GM12891 (cell line): ENCODE measurements at places on chromosomes 1 and 21.

DNA sequence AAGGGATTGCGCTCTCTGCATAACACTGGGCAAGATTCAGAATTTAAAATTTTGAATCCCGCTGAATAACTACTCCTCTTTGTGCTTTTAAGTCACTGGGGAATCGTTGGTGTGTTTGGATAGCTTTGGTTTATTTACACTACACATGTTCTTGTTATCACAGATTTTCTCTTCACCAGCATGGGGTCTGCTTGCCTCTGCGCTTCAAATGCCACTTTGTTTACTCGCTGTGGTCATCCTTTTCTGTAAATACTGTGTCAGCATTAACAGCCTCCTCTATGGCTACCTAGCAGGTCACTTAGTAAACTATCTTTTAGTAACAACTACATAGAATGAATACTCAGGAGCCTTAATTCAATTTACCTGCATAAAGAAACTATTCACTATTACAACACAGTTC, 14.4 kb upstream of the KCNH1 start:
- DNase-seq: no peak

GRCh38 chr1:99365141-99365540, 100.8 kb downstream of the PLPPR4 start:
- no peak for DNase-seq

GRCh38 chr1:169133801-169134502, 27.5 kb downstream of the ATP1B1 start:
- DNase-seq: no peak

DNA sequence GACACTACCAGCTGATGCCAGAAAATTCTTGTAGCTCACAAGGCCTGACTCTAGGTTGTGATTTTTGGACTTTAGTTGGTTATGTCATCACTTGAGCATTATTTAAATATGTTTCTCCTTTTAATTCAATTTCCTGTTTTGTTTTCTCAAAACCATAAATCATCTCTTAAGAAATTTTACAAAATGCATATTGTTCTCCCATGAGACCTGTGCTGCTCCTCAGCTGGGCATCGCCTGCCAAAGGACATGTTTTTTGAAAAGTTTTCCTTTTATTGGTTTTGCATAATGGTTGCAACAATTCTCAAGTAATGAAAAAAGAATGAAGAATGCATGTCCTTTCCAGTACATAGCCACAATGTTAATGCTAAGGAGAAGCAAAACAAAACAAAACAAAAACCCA, 204.7 kb upstream of the LYPLAL1 start:
- DNase-seq: no peak

GRCh38 chr1:231106347-231106746, 55.5 kb upstream of the TRIM67 start:
- no peak for DNase-seq

- no peak for DNase-seq
Measured at GRCh38 chr1:242427519-242427918, 97.0 kb downstream of the PLD5 start.

DNA sequence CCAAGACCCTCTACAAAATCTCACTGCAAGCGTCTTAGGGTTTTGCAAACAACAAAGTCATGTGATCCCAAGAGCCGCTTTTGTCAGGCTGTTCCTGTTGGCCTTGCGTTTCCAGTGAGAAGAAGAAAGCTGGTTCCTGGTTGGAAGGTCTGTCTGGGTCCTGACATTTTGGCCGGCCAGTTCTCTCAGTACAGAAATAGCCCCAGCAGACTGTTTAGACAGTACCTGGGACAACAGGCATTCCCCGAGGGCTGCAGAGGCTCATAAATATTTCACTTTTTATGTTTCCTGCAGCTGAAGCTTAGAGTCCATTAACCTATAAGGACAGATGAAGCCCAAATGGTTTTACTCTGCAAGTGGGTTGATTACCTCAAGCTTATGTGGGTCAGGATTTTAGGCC, 8.6 kb downstream of the GPR137B start:
- DNase-seq: no peak

DNA sequence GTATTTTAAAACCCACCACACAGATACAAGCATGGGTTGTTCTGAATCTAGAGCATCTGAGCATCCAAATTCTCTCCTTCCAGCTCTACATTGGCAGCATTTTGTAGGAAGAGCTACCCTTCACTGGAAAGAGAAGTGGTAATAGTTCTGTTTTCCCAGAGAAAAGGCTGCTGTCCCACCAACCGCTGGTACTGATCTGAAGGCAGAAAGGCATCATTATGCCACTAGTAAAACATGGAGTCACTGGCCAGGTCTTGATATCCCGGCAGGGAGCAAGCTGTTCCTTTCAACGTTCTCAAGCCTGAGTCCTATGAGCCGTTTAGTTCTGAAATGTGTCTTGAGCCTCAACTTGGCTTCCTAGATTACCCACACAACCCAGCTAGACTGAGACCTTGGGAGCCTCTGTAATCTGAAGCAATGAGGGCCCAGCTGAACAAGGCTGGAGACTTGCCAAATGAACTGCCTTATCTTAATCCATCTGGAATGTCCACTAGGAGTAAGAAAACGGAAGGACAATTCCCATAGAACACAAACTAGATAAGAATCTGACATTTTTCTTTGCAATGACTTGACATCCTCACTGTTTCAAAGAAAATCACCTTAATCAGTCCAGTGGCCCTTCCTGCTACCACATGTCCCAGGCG, 116.8 kb downstream of the KCNH1 start:
- no peak for DNase-seq

- DNase-seq: no peak
Measured at GRCh38 chr1:54825696-54826095, 24.6 kb upstream of the TTC22 start.

DNA sequence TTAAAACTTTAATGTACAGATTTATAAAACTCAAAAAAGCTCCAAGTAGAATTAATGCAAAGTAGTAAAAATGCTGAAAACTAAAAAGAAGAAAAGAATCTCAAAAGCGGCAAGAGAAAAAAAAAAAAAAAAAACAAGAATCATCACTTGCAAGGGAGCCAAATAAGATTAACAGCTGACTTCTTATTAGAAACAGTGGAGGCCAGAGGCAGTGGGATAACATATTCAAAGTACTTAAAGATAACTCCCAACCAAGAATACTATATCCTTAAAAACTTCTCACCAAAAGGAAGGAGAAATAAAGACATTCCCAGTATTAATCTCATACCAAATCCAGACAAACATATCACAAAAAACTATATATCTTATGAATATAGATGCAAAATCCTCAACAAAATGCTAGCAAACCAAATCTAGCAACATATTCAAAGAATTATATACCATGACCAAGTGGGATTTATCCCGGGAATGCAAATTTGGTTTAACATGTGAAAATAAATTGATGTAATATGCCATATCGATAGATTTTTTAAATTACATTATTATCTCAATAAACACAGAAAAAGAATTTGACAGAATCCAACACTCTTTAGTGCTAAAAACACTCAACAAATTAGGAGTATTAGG, 62.7 kb downstream of the CAMK2N1 start:
- no peak for DNase-seq
